ENCODE measurements at places on chromosomes 2 and 18.

DNA sequence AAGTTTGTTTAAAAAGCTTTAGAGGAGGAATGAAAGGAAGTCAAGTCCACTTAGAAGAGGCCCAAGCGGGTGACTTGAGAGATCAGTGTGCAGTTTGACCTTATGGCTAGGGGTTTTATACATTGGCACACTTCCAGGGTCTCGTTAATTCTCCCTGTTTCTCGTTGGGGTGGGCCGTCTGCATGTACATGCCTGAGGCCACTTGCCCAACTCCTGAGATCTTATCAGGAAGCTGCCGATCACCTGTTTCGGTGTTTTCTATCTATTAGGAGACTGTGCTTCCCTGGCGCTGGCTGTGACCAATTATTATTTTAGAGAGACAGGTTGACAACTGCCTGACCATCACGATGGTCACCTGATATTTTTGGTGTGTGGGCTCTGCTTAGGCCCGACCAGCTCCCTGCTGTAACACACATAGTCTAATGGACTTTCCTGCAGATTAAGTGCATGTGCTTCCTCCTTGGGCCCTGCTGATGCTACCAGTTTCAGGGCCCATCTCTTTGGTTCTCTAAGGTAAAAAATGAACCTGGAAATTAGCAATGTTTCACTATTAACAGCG, 31.0 kb upstream of the MSH6 start:
- DNase-seq: no peak

DNA sequence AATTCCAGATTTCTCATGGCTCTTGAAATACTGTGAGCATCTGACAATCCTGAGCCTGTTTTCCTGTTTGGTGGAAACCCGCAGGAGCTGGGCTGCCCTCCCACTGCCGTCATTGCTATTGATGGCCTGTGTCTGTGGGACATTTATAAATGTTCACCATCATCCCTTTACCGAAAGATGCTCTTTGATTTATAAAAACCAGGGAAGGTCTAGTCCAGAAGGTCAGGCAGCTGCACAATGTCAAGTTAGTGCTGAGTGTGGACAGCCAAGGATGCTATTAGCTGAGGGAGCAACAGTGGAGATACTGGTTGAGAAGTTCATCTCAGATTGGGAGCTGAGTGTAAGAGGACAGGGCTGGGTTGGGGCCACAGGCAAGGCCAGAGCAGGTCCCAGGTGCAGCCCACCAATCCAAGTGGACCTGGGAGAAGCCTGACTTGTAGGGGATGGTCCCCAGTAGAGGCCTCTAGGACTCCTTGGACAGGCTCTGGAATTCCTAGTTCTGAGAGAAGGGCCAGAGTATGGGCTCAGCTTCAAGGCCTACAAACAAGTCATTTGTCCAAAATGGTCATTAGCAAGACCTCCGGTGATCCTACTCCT, 55.1 kb downstream of the COPS8 start:
- no peak for DNase-seq

DNA sequence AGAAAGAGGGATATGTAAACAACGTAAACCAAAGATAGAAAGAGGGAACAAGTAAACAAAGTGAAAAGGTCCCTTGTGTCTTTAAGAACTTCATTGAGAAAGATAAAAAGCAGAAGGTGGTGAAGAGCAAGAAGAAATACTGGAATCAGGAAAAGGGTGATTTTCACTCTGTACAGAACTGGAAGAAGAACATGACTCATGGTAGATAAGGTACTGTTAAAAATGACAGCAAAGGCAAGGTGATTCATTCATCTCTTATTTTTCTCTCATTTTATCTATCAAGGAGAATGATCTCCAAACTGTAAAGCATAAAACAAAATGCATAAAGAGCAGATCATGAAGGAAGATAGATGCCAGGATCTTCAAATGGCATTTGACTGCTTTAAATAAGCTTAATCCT, 724.6 kb upstream of the CELF4 start:
- no peak for DNase-seq

DNA sequence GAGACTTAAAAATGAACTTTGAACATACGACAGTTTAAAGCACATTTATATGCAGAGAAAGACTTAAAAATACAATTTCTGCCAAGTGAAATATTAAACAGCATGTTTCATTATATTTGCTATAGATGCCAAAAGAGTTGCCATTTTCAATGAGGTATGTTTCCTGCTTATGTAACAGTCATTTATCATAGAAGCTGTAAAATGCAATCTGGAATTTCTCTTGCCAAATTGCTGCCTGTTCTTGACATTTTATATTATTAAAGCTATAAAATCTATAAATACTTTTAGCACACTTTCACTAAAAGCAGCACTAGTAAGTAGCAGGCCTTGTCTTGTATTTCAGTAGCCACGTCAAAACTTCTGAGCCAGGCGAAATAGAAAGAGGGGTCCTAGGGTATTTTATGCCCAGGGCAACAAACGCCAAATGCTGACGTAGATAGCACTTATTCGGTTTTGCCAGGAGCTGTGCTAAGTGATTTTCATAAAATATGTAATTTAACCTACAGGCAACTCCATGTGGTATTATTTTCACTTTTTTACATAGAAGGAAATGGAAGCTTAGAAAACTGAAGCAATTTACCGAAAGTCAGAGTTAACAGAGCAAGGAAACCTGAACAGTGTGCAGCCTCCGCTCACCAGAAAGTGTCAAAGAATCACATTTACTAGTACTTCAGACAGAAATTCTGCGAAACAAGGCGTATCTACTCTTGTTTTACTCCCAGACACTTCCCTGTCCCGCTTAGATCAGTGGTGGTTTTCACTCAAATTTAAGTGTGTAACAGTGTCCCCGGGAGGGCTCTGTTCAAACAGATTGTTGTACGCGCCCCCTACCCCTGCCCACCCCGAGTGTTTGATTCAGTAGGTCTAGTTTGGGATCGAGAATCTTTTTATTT, 1.2 kb upstream of the CYP20A1 start:
- no peak for DNase-seq

GRCh38 chr2:105802587-105802986, 57.9 kb downstream of the NCK2 start:
- DNase-seq: no peak

GRCh38 chr2:212646698-212647366, 108.2 kb upstream of the ERBB4 start:
- DNase-seq: no peak

GRCh38 chr2:26991717-26992116, 21.3 kb downstream of the MAPRE3 start:
- no peak for DNase-seq

- no peak for DNase-seq
Measured at GRCh38 chr2:113081488-113082210, 13.9 kb downstream of the IL1F10 start.

GRCh38 chr18:38688416-38688815, 1122.8 kb upstream of the CELF4 start:
- DNase-seq: no peak

DNA sequence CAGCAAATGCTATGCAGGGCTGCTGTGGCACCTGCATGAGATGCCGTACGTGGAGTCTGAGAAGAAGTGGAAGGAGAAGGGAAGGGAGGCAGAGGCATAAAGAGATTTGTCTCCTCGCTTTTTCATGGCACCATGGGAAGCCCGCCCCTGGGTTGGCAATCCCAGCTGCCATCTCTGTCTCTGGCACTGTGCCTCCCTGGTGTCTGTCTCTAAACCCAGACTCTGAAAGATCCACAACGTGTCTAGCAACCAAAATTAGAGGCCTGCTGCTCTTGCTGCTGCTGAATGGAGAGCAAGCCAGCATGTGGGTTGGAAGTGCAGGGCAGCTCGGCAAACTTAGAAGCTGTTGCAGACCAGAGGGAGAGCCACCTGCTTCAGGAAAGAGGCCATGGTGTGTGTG, 53.1 kb downstream of the INO80C start:
- no peak for DNase-seq

DNA sequence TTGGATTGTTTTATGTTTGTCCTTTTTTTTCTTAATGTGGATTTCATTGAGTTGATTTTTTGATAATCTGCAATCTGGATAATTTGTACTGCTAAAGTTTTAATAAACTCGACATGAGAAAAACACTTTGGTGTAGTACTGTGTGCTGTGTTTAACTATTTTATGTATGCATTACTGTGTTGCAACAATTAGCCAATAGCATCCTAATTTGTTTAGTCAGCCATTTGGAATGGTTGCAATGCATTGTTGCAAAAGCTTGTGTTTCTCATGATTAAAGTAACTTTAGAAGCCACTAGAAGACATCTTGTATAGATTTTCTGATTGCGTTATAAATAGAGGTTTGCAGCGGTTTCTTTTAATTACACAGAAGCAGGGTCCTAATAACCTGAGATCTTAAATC, 53.5 kb downstream of the PPIG start:
- DNase-seq: no peak

GRCh38 chr2:47189635-47190034, 34.5 kb upstream of the STPG4 start:
- no peak for DNase-seq

DNA sequence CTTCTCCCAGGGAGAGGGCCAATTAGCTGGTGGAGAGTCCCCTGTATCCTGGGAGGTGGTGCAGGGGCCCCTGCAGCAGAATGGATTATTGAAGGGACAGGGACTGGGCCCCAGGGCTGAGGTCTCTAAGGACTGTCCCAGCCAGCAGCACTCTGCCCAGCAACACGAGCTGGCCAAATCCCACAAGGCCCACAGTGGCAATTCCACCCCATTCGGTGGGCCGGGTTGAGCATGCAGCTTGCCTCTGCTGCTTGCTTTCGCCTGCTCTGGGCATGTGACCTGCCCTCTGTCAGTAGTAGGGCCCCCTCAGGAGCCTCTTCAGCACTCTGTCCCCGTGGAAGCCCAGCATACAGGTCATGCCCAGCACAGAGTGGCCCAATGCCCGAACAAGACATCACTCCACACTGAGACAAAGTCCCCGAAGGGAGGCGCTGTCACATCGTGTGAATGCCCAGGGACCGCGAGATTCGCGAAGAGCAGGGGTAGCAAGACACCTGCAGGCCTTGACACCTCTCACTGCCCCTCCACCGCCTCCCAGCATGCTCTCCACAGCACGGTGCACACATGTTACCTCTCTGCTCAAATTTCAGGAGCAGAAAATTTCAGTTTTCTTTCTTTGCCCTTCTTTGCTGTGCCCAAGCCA, 65.4 kb downstream of the CRACDL start:
- DNase-seq: peak; percentile 84

- no peak for DNase-seq
Measured at GRCh38 chr2:214904634-214905033, 95.2 kb upstream of the BARD1 start.

GRCh38 chr2:37885329-37885993, 39.6 kb upstream of the RMDN2 start:
- DNase-seq: no peak

GRCh38 chr18:11260961-11261461, 111.6 kb upstream of the PIEZO2 start:
- DNase-seq: no peak

GRCh38 chr2:146412625-146413024, 1432.2 kb upstream of the ACVR2A start:
- no peak for DNase-seq

- no peak for DNase-seq
Measured at GRCh38 chr2:239729151-239729550, 296.0 kb downstream of the NDUFA10 start.

DNA sequence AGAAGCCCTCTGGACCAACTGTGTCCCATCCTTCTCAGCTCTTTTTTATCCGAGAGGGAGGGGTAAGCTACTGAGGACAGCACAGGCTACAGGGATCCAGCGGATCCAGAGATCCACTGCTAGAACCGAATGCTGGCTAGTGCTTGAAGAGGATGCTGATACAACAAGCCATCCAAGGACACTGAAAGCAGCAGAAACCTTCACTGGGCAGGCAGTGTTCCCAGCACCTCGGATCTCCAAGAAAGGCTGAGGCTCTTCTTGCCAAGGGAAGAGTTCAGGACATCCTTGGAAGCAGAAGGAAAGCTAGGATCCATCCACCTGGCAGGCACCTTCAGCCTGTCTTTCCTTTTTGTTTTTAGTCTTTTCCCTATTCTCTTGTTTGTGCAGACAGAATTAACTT, 13.2 kb upstream of the FHOD3 start:
- DNase-seq: no peak

DNA sequence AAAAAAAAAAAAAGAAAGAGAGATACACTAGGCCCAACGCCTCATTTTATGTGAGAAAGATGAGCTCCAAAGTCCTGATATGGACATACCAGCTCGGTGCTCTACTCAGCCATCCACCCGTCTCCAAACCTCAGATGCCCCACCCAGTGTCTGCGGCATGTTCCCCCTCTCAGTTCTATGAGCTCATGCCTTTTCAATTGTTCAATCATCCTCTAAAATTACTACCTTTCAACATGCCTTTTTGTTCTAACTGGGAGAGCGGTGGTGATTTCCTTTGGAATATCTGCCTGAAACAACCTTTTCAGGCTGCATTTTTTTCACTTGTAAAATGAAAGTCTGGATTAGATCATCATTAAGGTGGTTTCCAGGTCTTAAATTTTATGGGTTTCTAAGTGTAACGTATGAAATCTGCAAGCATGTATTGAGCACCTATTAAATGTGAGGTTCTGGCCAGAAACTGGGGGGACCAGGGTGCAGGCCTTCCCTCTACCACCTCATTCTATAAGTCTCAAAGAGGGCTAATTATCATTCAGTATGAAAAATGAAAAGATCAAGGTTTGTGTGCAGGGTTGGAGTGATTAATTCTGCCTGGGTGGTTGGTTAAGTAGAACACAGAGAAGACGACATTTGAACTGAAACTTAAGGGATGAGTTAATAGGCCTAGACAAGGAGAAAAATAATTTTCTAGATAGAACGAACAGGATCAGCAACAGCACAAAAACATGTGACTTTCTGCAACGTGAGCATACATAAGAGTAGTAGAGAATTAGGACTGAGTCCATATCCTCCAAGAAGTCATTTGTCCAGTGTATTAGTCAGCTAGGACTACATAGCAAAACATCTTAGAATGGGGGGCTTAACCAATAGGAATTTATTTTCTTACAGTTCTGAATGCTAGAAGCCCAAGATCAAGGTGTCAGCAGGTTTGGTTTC, 87.4 kb upstream of the GLS start:
- DNase-seq: no peak

DNA sequence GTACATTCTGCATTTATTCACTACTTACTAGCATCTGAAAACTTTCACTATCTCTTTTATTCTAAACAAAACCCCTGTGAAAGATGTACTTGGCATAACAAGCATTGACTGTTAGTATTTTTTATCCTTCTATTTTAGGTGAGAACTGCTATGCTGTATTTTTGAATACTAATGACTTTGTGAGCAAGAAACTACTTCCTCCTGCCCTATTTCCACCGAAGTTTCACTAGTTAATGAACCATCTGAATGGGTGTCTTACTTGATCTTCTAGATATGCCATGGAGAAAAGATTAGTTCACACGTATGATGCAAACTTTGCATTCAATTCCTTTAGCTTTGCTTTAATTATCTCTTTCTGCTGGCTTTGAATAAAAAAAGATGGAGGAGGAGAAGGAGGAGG, 68.1 kb downstream of the EPHA4 start:
- no peak for DNase-seq

GRCh38 chr2:17171446-17172049, 346.7 kb downstream of the RAD51AP2 start:
- peak; percentile 3 for DNase-seq

DNA sequence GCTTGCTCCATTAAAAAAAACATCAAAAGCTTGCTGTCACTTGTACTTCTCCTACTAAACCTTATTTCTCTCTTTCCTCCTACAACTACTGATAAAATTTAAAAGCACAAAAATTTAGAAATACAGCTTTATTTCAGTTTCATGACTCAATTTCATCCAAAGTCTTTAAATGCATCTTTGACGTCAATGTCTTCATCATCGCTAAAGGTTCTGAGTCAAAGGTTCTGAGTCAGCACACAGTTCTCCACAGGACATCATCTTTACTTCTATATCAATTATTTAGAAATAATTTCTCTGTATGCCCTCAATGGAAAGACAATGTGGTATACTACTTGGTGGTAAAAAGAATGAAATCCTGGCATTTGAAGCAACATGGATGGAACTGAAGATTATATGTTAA, 163.9 kb upstream of the DNMT3A start:
- DNase-seq: no peak

All from NCI-H1092 treated with DMSO at 0.1 percent for 48 hours (cell line).